ENCODE measurements at places on chromosomes 12 and 14. TPM values are rescaled to one million over a fixed set of nuclear protein-coding genes. Genes with fewer than 3 reads are reported as not detected.

Gene KCNH3
- 2.2 TPM for polyA plus RNA-seq

Gene OR5AU1
- polyA plus RNA-seq: not detected

Gene DTX1
- polyA plus RNA-seq: 9.1 TPM

Gene RNASE12
- polyA plus RNA-seq: not detected

Gene OTX2
- not detected for polyA plus RNA-seq

Gene SIRT4
- 3.2 TPM for polyA plus RNA-seq

Gene NKX2-8
- not detected for polyA plus RNA-seq

Gene DNAI7
- polyA plus RNA-seq: 0.63 TPM

Gene TUNAR
- polyA plus RNA-seq: 0.85 TPM

Gene PYGL
- 8.0 TPM for polyA plus RNA-seq

Gene RD3L
- polyA plus RNA-seq: not detected

Data from large intestine (tissue), 12 donors.